Spinal cord (tissue), 10 donors: ENCODE measurements at places on chromosomes 11 and 22. TPM values are rescaled to one million over a fixed set of nuclear protein-coding genes. Genes with fewer than 3 reads are reported as not detected.

- no peak for DNase-seq
Measured at GRCh38 chr11:126400479-126400878, 45.0 kb downstream of the ST3GAL4 start.

GRCh38 chr11:48116437-48117228, 100.0 kb upstream of the OR4B1 start:
- no peak for DNase-seq

- DNase-seq, result no peak
Measured at GRCh38 chr22:46047841-46048595, 71.1 kb upstream of the WNT7B start.

GRCh38 chr11:1906181-1906580, 13.3 kb upstream of the TNNT3 start:
- no peak for DNase-seq

DNA sequence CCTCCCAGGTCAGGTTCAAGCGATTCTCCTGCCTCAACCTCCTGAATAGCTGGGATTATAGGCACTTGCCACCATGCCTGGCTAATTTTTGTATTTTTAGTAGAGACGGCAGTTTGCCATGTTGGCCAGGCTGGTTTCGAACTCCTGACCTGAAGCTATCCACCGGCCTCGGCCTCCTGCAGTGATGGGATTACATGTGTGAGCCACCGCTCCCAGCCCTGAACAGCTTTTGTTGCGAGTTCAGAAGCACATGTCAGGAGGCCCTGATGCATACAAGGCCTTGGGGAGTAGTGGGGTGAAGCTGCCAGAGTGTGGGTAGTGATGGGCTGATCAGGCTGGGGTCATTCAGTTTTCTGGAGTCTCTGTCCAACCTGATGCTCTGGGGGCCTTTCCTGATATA, 117.0 kb upstream of the C11orf87 start:
- no peak for DNase-seq

DNA sequence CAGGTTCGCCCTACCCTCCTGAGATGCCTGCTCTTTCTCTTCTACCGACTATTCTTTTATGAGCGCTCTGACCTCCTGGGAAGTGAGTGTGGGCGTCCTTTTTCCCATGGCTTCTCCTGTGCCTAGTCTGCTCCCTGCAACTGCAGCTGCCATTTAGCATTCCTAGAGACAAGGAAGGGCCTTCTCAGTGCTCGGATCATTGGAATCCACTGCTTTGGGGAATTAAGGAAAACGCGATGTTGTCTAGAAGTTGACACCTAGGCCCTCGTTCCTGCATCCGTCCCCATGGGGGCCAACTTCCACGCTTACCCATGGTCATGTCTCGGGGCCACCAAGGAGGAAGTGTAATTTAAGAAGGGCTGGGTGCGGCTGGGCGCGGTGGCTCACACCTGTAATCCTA, 95.4 kb downstream of the BCR start:
- no peak for DNase-seq

GRCh38 chr11:131204765-131205380, 165.5 kb upstream of the NTM start:
- DNase-seq, result no peak

GRCh38 chr11:108203075-108203474, 19.4 kb downstream of the NPAT start:
- no peak for DNase-seq

DNA sequence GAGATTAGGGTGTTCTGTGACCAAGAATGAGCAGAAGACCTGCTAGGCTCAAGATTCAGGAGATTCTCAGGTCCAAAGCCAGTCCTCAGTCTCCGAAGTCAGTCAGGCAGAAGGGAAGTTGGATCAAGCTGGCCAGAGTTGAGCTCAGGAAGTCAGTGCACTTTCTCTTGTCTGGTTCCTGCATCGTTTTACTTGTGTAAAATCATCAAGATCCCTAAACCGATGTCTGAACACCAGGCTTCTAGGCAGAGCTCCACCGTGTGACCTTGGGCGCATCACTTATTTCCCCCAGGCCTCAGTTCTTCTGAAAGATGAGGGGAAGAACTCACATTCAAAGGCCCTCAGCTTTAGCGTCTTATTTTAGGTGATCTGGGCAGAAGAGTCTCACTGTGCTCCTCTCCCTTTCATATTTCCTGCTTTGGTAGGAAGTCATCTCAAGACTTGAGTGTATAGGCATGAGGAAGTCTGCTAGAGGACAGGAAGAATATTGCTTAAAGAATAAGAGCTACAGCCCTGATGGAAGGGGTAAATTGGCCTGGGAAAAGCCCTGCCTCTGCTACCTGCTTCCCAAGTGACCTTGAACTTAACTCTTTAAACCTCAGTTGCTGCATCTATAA, 20.2 kb downstream of the NF2 start:
- no peak for DNase-seq

GRCh38 chr22:30212363-30212995, 34.1 kb downstream of the LIF start:
- no peak for DNase-seq

DNA sequence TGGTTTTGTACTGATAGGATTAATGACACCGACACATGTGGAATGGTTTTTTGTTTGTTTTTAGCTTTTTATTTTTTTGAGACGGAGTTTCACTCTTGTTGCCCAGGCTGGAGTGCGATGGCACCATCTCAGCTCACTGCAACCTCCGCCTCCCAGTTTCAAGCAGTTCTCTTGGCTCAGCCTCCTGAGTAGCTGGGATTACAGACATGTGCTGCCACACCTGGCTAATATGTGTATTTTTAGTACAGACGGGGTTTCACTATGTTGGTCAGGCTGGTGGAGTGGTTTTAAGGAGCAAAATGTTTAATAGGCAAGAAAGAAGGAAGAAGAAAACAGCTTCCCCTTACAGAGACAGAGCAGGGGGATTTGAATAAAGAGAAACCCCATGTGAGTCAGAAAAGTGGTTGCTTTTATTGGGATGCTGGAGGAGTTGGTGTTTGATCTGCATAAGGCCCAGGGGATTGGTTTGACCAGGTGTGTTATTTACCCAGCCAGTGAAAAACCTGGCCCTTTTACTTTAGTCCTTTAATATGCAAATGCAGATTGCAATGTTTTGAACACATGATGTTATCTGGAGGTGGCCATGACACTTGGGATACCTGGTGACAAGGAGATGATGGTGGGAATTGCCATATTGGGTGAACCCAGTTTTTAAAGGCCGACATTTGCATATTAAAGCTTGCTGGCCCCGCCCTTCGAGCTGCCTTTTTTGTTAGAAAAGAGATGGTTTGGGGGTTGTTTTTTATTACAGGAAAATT, 24.3 kb downstream of the SUSD2 start:
- no peak for DNase-seq

- no peak for DNase-seq
Measured at GRCh38 chr11:76669901-76670484, 554 bp downstream of the LRRC32 start.

DNA sequence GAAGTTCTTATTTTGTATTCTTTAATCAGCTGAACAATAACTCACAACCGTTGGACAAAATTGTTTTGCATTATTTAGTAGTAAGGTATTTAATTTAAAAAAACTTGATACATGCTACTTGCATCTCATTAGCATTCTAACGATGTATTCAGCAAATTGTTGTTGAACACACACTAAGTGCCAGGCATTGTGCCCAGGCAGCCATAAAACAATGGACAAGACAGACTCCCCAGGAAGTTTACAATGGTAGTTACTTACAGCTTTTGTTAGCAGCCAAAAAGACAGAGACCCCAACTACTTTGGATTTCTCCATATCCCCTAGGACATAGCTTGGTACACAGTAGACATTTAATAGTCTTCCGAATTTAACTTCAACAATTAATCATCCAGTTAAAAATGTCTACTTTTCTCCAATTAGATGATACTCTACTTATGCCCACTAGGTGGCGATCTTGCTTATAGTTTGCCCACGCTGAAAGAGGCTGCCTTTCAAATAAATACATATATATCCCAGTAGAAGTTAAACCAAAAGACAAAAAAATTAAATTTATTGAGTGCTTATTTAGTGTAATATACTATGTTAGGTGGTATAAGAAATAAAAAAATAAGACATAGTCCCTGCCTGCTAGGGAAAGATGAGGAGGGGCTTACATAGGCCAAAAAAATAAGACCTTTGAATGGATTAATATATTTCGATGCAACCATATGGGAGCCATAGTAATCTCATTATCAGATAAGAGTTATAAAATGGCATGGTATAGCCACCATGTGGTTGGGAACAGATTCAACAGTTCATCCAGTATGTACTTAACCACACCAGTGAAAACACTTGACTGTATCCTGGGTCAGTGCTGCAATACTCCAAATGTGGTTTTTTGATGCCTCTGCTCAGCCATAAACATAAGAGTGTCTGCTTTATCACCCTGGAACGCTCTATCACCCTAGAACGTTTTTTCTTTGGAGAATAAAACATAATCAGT, 2.0 kb upstream of the FJX1 start:
- DNase-seq, result no peak

GRCh38 chr11:9528136-9528501, 45.4 kb upstream of the WEE1 start:
- no peak for DNase-seq

DNA sequence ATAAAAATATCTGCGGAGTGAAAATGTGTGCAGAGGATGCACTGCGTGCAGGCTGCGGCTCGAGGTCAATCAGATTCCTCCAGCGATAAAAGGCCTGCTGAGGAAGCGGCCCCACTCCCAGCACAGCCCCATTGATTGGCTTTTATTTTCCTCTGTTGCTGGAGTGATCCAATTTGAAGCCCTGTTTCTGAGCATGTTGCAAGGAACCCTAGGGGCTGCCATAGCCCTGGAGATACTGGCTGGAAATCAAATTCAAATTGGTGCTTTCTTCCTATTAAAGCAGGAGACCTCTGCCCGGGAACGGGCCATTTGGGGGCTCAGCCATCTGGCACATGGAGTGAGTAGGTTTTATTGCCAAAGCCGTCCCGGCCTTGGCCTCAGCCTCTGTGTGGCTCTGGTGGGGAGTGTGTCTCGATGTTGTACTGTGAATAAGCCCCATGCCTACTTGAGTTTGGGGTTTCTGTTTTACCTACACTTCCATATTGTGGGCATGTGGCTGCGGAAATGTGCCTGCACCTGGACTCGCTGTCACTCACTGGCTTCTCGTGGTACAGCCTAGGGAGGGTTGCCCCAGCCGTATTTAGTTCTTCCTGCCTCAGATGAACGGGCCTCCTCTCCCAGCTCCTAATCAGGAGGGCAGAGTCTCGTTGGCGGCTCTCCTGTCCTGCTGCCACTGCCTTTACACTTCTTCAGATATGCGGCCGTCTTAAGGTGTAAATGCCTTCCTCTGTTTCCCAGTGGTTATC, 25.6 kb downstream of the PARVB start:
- peak; percentile 59 for DNase-seq

- no peak for DNase-seq
Measured at GRCh38 chr11:65213322-65214211, 31.8 kb downstream of the CAPN1 start.

DNA sequence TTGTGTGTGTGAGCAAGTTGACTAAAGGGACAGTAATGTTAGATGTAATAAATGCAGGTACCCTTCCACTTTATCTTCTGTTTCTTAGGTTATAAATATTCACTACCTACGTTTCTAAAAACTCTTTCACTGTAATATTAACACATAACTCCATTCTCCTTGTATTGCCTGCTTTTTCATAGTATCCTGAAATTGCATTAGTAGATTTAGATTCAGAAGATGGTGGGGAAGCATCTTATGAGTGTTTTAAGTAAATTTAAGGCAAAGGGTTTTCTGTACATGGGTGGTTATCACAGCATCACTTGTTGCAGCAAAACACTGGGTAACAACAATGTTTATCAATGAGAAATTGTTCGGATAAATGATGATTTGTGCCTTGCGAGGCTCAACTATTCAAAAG, 115.2 kb upstream of the VPREB1 start:
- no peak for DNase-seq

GRCh38 chr11:65334696-65335295, 1.1 kb downstream of the DPF2 start:
- no peak for DNase-seq

DNA sequence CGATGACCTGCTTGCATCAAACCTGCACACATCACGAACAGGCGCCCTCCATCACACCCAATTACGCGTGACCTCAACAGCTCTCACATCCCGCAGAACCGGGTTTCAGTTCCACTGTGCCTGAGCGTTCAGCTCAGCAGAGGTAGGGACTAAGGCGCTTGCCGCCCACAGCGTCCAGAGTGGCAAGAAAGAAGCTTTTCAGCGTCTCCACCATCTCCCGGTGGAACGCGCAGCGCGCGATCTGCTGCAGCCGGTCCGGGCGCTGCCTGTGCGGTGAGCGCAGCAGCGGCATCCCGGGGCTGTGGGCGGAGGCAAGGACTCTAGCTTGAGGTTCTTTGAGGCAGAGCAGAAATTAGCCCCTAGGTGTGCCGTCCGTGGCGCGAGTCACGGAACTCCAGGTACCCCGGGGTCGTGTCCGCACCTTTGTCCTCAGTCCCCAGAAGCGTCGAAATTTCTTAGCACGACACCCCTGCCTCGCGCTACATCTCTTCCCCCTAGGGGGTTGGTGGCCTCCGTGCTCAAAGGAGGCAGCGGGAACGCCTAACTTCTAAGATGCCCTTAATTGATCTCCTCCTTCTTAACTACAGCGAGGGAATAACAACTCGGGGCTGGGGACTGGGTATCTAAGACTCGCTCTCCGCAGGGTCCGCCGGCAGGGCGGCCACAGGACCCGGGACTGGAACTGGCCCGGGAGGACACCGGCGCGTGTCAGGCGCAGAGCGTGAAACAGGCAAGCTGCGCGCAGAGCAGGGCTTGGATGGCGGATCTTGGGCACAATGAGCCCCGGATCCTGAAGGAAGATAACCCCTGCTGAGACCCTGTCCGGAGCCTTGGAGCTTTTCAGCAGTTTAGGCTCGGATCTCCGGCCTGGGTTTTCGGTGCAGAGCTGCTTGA, 1.7 kb upstream of the CALCA start:
- no peak for DNase-seq

DNA sequence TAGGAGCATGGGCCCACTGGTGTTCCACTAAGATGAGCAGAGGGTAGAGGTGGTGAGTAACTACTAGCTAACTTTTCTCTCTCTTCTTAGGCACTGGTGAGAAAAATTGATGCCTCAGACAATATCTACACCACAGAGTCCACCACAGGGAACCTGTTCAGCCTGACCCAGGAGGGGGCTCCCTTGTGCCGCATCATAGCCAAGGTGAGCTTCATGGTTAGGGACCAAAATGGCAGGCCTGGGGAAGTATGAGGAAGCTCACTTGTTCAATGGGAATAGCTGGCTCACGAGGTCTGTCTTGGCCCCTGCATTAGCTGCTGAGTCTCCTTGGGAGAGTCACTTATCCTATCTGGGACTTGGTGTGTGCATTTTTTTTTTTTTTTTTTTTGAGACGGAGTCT, 75.9 kb downstream of the INSC start:
- DNase-seq, result no peak

Gene OR4C46
- total RNA-seq, result not detected

Gene PHLDA2
- 0.88 TPM for total RNA-seq

Gene NLRP14
- 2.2 TPM for total RNA-seq

Gene ROBO4
- 14.3 TPM for total RNA-seq

Gene OR52N4
- not detected for total RNA-seq

Gene CNIH2
- 28.1 TPM for total RNA-seq

Gene LIF
- total RNA-seq, result 0.20 TPM

Gene MIAT
- total RNA-seq, result 38.7 TPM

Gene RAG1
- 1.3 TPM for total RNA-seq
